ENCODE measurements at places on chromosomes 4 and X.

DNA sequence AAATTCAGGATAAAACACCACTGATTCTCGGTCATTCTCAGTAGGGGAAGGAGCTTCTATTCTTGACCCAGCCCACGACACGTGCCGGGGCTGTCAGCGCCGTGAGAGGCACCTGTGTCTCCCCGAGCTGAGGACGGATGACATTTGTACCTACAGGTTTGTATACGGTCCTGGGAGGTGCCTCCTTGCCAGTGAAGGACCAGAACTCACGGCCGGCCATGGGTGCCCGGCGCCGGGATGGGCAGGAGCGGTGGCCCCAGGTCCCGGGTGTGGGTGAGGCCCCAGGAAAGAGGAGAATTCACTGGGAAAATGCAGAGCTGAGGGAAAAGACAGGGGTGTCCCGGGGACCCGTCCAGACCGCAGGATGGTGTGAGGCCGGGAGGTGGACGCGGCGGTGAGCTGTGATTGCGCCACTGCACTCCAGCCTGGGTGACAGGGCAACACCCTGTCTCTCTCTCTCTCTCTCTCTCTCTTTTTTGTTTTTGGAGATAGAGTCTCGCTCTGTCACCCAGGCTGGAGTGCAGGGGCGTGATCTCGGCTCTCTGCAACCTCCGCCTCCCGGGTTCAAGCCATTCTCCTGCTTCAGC, 48.9 kb upstream of the PPP2R3B start:
- DNase-seq: no peak

DNA sequence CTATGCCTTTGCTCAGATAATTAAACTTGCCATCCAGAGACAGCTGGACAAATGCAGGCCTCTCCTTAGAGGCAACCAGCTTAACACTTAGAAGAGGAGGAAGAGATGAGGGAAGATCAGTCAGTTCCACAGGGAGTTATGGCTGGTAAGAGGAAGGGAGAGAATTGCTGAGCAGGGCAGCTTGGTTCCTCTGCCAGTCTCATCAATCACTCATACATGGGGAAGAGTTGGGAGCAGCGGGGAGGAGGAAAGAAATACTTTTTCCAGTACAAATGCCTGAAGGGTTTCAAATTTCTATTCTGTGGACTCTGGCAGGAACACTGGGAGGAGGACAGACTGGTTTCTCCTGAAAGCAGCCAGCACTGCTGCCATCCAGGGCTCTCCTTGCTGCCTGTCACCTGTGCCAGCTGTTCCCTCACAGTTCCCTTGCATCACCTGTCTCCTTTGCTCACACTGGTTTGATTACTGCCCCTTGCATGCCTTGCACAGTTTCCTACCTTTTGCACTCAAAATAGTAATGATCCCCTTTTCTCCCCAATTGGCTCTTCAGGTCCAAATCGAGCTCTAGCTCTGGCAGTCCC, 59.5 kb downstream of the PGRMC2 start:
- no peak for DNase-seq

- no peak for DNase-seq
Observed at GRCh38 chr4:126604268-126604867, 1028.4 kb upstream of the INTU start.

- DNase-seq: no peak
Observed at GRCh38 chrX:45774961-45775360, 574.3 kb upstream of the DIPK2B start.

DNA sequence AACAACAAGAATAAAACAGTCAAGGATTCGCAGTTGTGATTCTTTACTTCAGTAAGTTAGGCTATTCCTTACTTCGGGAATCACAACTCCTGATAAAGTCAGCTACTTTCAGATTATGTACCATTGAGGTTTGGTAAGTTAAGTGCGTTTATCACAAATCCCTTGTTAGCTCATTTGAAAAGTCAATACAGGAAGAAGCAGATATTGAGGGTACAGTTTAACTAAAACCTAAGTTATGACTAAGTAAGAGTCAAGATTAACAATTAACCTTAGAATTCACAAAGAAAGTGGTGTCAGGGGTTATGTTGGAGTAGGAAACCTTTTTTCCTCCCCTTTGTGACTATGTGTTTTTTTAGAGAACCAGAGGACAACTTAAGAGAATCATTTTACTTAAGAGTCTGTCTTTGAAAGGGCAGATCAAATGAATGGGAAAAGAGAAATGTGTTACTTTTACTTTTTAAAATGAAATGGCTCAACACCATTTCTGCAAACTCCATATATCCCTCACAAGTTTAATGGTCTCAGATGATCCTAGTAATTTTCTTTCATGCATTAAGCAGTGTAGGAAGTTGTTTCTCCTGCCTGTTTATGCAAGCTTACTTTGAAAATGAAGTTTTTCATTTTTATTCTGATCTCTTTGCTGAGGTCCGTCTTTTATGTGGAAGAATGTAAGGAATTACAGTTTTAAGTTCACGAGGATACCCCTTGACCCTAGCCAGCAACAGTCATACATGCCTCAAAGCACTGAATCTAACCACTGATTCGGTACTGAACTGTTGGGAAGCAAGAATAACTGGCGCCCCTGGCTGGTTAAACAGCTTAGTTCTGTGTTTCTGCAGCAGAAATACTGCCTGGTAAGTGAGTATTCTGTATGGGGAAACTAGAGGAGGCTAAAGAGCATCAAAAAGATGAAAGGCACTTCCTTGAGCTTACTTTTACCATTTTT, 211.7 kb downstream of the SLC4A4 start:
- no peak for DNase-seq

DNA sequence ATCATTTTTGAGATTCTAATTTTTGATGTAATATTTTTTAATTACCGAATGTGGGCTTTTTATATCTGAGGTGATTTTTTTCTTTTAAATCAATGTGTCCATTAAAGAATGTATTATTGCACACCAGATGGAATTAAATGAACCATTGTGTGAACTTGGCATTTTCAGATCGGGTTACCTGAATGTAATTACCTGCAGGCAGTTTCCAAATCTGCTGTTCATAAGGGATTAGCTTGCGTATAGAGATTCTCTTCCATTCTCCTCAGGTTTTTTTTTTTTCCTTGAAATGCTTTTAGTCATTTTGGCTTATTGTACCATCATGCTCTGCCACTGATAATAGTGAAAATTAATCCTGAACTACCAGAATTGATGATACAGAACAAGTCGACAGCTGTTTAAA, 511.5 kb upstream of the ATOH1 start:
- no peak for DNase-seq

DNA sequence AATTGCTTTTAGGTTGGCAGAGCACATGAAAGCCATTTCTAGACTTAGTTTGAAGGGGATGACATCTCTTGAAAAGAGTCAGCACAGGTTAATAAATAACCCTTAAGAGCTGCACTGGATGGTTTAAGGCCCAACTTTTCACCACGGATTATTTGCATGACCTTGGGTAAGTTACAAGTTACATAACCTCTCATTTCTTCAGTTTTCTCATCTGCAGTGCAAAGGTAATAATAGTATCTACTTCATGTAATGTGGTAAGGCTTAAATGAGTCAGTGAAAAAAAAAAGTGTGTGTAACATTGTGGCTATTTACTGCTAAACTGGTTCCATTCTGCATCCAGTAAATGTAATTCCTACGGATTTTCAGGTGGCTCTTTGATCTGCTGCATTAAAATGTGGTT, 715.8 kb downstream of the CCSER1 start:
- no peak for DNase-seq

GRCh38 chrX:130834149-130834548, 68.9 kb downstream of the ENOX2 start:
- no peak for DNase-seq

DNA sequence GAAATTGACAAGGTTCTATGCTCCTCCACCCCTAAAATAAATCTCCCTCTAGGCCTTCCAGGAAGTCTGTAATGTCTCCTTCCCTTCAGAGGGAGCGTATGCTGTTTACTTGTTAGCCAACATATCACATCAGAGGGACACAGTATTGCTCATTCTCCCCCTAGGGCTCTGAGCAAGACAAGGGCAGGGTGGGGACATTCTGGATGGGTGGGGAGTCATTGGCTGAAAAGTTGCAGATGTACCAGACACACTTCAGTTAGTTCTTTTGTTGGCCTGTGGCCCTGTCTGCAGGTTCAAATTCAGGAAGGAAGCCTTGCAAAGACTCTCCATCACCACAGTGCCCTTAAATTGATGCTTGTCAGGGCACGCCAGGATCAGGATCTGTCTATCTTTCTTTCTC, 106.3 kb upstream of the TEX13D start:
- DNase-seq: no peak

DNA sequence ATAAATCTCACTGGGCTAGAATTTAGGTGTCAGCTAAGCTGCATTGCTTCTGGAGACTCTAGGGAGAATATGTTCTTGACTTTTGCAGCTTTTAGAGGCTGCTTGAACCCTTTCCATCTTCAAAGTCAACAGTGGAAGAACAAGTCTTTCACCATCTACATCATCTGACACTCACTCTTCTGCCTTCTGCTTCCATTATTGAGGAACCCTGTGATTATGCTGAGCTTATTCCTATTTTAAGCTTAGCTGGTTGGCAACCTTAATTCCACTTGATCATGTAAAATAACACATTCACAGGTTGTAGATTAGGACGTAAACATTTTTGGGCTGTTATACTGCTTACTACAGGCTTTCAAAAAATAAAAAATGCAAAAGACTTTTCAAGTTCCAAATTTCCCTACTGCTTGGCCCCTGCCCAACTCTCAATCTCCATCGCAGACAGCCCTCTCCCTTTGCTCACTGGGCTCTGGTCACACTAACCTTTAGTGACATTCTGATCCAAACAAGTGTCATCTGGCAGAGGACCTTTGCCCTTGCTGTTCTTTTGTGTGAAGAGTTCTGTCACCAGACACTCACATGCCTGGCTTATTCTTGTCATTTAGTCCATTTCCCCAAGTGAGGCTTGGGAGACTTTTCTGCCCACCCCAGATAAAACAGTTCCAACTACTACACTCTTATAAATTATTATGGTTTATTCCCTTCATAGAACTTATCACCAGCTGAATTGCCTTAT, 1056.0 kb downstream of the STIM2 start:
- DNase-seq: no peak

DNA sequence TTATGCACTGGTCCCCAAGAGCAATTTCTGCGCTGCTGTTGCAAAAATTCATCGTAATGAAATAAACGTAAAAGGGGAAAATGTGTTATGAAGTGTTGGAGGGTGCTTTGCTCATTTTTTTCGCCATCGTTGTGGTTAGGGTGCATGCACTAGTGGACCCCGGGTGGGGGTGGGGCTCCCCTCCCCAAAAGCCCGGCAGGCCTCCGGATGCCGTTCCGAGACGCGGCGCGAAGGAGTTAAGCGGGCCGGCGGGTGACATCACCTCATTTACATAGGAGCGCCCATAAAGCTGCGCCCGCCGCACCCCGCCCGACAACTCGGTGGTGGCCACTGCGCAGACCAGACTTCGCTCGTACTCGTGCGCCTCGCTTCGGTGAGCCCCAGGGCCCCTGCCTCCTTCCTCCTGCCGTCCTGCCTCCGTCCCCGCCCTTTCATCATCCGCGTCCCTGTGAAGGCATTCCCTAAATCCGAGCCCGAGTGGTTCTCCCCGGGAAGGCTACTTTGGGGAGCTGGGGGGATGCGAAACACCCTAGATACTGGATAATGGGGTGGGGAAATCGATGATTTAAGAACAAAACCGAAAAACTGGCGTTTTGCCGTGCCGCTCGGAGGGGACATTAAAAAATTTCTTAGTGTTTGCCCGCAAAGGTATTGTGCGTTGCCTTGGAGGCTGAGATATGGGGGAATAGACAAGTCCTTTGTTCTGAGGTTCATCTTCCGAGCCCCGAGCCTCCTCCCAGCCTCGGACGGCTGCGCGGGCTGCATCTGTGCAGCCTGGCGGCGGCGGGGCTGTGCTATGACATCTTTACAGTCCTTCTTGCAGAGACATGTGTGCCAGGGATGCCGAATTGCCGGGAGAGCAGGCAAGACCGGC, at the start of gene TMSB4X:
Gene TMSB4X (plus strand): TSS at position 315 of the 874 bp plus-strand sequence.
- peak; percentile 71 for DNase-seq

DNA sequence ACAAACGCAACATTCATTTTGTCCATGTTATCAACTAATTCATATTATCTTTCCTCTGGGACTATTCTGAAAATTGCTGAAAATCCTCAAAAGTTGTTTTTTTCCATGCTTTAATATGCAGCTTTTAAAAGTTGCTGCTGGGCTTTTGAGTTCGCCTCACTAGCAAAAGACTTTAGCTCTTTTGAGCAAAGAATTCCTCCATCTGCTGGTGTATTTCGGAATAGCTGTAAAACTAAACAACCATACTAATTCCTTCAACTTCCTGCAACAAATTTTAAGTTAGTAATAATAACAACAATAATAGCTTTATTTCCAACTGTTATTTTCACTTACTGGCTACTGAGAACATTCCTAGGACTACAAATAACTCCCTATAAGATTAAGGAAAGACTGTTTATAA, 124.5 kb upstream of the PLAC1 start:
- DNase-seq: no peak

- no peak for DNase-seq
Observed at GRCh38 chr4:74379912-74380311, 15.0 kb downstream of the EREG start.

GRCh38 chr4:73068491-73069337, 802 bp downstream of the COX18 start:
- DNase-seq: no peak
